ENCODE measurements at places on chromosomes 11 and 22.

DNA sequence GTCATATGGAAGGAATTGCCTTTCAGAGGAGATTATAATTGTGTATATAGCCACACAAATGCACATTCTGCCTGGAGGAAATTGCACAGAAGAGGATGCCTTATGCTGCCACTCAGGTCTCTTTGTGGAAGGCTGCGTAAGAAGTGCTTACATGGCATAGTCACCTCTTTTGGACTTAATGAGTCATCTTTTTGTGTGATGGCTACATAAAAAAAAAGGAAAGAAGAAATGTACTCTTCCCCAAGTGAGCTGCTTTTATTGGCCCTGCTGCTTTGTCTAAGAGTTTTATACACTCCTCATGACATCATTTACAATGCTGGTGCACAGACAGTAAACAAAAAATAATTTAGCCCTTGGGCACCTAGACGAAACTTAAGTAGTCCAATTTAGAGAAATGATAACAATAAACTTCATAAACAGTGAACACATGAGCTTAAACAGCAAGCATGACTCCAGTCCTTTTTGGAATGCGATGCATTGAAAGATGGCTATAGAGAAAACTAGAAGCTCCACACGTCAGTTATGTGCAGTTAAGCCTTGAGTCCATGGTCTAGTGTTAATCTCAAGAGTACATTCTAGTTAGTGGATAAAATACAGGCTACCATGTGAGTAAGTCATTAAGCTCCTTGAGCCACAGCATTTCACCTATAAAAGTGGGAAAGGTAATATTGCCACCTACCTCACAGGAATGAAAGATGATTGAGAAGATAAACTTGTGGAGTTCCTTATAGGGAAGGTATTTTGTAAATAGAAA is 12.0 kb downstream of the CSTPP1 start:
- no peak for DNase-seq

GRCh38 chr11:15707971-15708370 is 593.2 kb downstream of the INSC start:
- DNase-seq: no peak

- no peak for DNase-seq
These were observed 17.5 kb downstream of the RGL4 start for GRCh38 chr22:23708270-23708669.

GRCh38 chr11:837990-838307 is 4.4 kb downstream of the POLR2L start:
- DNase-seq: no peak

GRCh38 chr11:129023968-129024676 is 81.5 kb upstream of the TP53AIP1 start:
- no peak for DNase-seq

DNA sequence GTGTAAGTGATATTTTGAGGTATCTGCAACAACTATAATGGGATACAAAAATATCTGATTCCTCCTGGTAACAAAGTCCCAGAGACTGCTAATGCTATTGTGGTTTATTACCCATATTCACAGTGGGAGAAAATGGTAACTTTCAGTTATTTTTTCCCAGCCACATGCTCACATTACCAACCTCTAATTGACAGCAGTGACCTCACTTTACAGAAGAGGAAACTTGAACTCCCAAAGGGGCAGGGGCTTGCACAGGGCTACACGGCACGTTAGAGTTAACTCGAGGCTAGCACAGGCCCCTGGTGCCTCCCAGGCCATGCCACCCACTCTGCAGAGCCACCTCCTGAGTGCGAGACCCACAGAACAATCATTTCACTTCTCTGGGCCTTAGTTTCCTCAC is 132.4 kb downstream of the TENM4 start:
- DNase-seq: no peak

- peak; percentile 41 for DNase-seq
These were observed 37.9 kb upstream of the PRR5 start for GRCh38 chr22:44664149-44664548.

DNA sequence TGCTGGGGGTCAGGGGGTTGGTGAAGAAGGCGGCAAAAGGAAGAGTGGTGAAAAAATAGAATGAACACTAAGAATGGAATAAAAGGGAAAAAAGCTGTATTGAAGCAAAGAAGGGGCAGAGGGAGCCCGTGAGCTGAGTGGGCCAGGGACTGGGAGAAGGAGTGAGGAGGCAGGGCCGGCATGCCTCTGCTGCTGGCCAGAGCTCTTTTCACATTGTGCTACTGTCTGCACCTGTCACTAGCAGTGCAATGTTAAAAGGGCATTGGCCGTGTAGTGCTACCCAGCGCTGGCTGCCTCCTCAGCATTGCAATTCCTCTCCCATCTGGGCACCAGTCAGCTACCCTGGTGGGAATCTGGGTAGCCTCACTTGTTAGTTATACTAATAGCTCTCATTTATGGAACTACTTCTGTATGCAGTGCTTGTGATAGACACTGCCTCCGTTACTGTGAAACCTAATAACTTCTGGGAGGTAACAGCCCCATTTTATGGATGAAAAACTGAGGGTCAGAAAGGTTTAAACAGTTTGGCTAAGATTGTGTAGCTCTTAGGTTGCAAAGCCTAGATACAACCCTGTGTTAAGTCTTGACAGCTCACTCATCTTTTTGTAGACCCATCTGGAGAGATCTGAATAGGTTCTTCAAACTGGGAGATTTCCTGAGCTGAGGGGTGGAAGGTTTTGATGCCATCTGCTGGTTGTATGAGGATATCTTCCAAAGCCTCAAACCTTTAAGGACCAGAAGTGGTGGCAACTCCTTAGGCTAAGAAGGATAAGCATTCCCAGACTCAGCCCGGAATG is 8.5 kb downstream of the YPEL4 start:
- DNase-seq: no peak

- no peak for DNase-seq
These were observed 10.0 kb downstream of the LMO2 start for GRCh38 chr11:33881651-33882503.

DNA sequence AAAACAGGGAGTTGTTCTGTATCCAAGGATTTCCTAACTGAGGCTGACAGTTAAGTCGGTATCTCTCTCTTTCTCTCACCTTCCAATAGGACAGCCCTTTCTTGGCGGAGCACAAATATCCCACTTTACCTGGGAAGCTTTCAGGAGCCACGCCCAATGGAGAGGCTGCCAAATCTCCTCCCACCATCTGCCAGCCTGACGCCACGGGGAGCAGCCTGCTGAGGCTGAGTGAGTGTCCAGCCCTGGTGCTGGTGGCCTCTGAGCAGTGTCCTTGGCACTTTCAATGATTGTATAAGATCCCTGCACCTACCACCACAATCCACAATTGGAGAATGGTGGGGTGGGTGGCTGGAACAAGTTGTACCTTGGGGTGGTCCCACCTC is 33.7 kb downstream of the CYB5R2 start:
- no peak for DNase-seq

GRCh38 chr11:126390272-126390867 is 34.9 kb downstream of the ST3GAL4 start:
- no peak for DNase-seq
